ENCODE measurements at places on chromosomes 4 and X.

GRCh38 chr4:128635955-128636560 is 173.4 kb upstream of the JADE1 start:
- DNase-seq, result no peak

- DNase-seq, result no peak
Measured at GRCh38 chrX:11336201-11336600, 43.0 kb downstream of the AMELX start.

DNA sequence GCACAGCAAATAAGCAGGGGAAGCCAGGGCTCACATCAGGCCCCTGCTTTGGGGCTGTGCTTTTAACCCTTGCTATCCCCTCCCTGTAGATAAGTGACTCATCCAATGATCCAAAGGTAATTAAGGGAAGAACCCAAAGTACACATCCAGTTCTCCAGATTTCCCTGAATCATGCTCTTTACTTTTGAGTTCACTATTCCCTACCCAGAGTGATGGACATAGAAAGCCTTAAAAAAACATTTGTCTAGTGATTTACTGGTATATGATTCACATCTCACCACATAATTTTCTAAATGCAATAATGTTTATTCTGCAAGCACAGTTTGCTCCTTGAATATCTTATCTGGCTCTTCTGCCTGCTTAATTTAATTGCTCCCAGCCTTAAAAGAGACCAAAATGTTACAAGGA is 136.2 kb downstream of the PPP3CA start:
- no peak for DNase-seq

DNA sequence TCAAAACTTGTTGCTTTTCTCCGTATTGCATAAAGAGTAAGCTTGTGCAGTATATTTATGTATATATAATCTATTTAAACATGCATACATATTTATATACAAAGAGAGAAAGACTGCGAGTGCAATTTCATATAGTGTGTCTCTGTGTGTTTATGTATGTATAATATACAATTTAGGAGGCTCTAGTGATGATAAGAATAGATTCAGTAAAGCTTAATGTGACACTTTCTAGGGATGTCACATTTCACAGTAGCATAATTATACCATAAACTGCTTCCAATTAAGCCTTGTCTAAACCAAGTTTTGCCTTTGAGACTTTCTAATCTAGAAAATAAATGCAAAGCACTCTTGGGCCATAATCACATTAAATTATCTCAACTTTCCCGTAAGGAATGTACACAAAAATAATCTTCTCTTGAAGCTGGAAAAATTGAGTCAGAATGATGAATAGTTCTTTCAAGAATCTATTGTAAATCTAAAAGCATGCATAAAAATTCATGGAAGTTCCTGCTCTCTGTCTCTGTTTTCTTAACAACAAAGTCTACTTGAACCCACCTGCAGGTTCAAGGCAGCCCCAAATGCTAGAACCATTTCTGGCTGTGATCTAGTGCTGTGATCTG is 114.1 kb upstream of the NPY2R start:
- DNase-seq, result no peak

Data from stimulated activated CD8-positive, alpha-beta memory T cell treated with anti-CD3 and anti-CD28 coated beads, Interleukin-7, amount 100 ng/mL, for 4 hours (primary cell).